Naive thymus-derived CD8-positive, alpha-beta T cell (primary cell): ENCODE measurements at places on chromosomes 13 and 19. TPM values are rescaled to one million over a fixed set of nuclear protein-coding genes. Genes with fewer than 3 reads are reported as not detected.

- peak overlapping the region; percentile 87 for H3K4me3 ChIP-seq
- peak; percentile 88 for DNase-seq
- H3K36me3 ChIP-seq = no peaks in the 10 kb centered on the region
These were observed 6.6 kb upstream of the EML2 start for GRCh38 chr19:45645631-45646344.

- H3K27me3 ChIP-seq = peaks cover 7% of the 10 kb centered on the region
- no peak for DNase-seq
- no peaks in the 10 kb centered on the region for H3K36me3 ChIP-seq
These were observed 1.4 kb upstream of the C2CD4C start for GRCh38 chr19:410243-410781.

GRCh38 chr13:41960637-41961465 is at the start of gene VWA8:
VWA8 (minus strand) TSS chr13:41961109; CDS start chr13:41961015, 94 bp downstream.
- peaks cover 44% of the 10 kb centered on the region for H3K4me1 ChIP-seq
- peak within 1 kb of the TSS; percentile 94 for H3K4me3 ChIP-seq
- H3K27me3 ChIP-seq = no peaks in the 10 kb centered on the region
- peak within 1 kb of the TSS; percentile 98 for H3K27ac ChIP-seq
- no peaks in the 10 kb centered on the region for H3K36me3 ChIP-seq
- peak; percentile 81 for DNase-seq

DNA sequence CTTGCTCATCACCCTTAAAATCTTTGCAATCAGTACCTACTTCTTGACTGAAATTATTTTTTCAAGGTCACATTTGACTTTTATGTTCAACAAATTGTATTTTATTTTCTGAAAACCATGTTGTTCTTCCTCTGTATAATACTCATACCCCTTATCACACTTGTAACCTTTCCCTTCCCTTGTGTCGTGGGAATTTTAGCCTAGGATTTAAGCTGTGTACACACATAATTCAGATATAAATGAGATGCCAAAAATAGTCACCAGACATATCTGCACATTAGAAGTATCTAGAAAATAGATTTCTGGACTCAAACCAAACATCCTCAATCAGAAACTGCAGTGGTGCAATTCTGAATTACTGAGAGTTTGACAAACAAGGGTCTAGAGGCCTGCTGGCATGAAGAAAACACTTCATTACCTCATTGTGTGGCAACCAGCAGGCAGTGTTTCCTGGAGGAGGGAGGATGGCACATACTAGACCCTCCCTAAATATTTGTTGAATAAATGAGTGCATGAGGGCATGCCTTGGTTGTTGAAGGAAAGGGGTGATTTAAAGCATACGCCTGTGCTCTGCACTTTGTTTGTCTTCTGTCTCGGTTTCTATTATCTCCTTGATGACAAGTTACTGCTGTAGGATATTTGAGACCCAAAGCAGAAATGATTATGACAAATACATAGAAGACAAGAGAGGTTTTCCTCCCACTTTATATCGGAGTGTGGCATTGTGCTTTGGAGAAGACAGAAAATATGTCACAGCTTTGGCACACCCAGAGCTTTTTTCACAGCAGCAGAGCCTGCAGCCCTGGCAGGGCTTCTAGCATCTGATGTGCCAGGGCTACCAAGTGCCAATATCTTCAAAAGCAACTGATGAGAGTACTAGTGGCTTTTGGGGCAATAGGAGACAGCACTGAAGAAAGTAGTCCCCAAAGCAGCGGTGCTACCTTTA is 881.1 kb downstream of the PCDH9 start:
- no peaks in the 10 kb centered on the region for H3K4me1 ChIP-seq
- H3K27ac ChIP-seq = no peak overlapping the region
- no peak overlapping the region for H3K4me3 ChIP-seq
- no peaks in the 10 kb centered on the region for H3K27me3 ChIP-seq
- H3K36me3 ChIP-seq = no peaks in the 10 kb centered on the region
- DNase-seq = no peak

DNA sequence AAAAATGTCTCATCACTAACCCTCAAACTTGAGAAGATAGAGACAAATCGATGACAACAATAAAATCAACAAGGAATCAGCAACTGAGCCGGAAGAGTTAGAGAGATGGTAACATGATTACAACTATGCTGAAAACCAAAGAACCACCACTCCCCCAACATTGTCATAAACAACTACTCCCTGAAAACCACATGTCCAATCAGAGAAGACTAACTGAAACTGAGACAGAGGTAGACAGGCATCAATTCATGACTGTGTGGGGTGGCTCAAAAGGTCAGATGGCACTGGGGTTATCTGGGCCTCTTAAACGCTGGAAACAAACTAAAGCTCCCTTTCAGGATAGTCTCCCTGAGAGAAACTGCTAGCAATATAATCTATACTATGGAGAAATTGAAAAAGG is 488.8 kb downstream of the KCTD12 start:
- no peaks in the 10 kb centered on the region for H3K4me1 ChIP-seq
- H3K27ac ChIP-seq = no peak overlapping the region
- no peaks in the 10 kb centered on the region for H3K36me3 ChIP-seq
- no peaks in the 10 kb centered on the region for H3K27me3 ChIP-seq

- no peak for DNase-seq
- H3K4me3 ChIP-seq = no peak overlapping the region
- H3K4me1 ChIP-seq = no peaks in the 10 kb centered on the region
- H3K27me3 ChIP-seq = no peaks in the 10 kb centered on the region
These were observed 151.5 kb downstream of the ZNF737 start for GRCh38 chr19:20414120-20414519.

Gene PSG2
- not detected for polyA plus RNA-seq

DNA sequence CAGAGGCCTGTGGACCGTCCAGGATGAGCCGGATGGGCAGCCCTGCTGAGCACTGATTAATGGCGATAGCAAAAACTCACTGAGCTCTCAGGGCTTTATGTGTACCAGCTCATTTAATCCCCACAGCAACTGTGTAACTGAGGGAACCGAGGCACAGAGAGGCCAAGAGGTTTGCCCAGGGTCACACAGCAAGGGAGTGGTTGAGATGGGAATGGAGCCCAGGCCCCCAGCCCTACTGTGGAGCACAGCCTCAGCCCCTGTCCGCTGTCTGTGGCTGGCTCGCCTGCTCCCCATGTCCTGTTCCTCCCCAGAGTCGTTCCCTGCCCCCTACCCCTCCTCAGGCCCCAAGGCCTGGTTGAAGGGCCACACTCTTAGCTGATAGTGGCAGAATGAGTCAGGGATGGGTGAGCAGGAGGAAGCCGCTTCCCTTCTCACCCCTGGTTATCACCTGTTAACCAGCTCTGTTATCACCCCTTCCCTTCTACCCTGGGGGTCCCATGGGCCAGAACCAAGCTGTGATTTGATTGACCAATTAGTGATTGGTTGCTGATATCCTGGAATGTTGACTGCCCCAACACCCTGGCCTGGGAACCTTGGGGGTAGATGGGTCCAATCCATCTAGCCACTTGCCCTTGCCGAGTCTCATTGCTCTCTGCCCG is 21.2 kb downstream of the CAPN12 start:
- H3K4me1 ChIP-seq = no peaks in the 10 kb centered on the region
- peaks cover 19% of the 10 kb centered on the region for H3K36me3 ChIP-seq
- DNase-seq = no peak
- no peak overlapping the region for H3K27ac ChIP-seq
- no peaks in the 10 kb centered on the region for H3K27me3 ChIP-seq

Gene UBE2L5
- polyA plus RNA-seq = not detected

Gene KASH5
- polyA plus RNA-seq = not detected

Gene EPS8L1
- 0.81 TPM for polyA plus RNA-seq

DNA sequence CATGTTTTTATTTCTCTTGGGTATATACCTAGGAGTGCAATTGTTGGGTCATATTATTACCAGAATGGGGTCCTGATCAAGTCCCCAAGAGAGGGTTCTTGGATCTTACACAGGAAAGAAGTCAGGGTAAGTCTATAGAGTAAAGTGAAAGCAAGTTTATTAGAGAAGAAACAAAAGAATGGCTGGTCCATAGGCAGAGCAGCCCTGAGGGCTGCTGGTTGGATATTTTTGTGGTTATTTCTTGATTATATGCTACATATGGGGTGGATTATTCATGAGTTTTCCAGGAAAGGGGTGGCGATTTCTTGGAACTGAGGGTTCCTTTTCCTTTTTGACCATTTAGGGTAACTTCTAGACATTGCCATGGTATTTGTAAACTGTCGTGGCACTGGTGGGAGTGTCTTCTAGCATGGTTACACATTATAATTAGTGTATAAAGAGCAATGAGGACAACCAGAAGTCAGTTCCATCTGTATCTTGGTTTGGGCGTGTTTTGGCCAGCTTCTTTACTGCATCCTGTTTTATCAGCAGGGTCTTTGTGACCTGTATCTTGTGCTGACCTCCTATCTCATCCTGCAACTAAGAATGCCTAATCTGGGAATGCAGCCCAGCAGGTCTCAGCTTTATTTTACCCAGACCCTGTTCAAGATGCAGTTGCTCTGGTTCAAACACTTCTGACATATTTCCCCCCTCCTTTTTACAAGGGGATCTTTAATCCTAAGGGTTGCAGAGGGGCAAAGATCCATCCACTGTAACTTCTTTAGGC is 41.1 kb downstream of the CEACAM1 start:
- H3K4me1 ChIP-seq = no peaks in the 10 kb centered on the region
- H3K4me3 ChIP-seq = no peak overlapping the region
- no peak for DNase-seq
- no peaks in the 10 kb centered on the region for H3K36me3 ChIP-seq
- no peak overlapping the region for H3K27ac ChIP-seq

GRCh38 chr19:16467581-16467980 is 4.2 kb downstream of the EPS15L1 start:
- H3K27me3 ChIP-seq = no peaks in the 10 kb centered on the region
- H3K36me3 ChIP-seq = no peaks in the 10 kb centered on the region
- peaks cover 76% of the 10 kb centered on the region for H3K4me1 ChIP-seq
- no peak overlapping the region for H3K27ac ChIP-seq
- DNase-seq = no peak

Gene THSD1
- not detected for polyA plus RNA-seq

DNA sequence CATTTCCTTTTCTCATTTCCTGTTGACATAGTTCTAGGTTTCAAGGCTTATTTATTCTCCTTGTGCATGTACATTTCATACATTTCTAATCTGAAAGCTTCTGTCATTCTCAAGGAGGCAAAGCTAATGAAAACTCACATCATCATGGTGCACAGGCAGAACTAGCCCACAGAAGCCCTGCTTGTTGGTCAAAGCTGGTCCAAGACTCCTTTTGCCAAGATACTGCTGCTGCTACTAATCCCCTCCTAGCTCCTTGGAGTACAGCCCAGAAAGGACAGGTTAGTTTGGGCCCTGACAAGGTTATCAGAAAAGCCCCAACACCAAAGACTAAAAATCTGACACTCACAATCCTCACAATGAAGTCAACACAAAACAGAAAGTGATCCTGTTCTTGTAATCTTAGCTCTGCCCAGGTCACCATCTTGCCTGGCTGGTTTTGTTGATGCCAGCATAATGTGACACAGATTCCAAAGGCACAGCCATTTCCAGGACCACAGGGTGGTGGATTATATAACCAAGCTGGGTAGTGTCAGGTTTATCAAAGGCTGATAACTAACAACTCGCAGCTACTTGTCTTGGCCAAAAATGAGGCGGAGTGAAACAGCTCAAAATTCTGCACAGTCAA is 417.4 kb downstream of the NDFIP2 start:
- no peak overlapping the region for H3K27ac ChIP-seq
- H3K4me1 ChIP-seq = peaks cover 2% of the 10 kb centered on the region
- H3K27me3 ChIP-seq = no peaks in the 10 kb centered on the region
- no peak overlapping the region for H3K4me3 ChIP-seq

DNA sequence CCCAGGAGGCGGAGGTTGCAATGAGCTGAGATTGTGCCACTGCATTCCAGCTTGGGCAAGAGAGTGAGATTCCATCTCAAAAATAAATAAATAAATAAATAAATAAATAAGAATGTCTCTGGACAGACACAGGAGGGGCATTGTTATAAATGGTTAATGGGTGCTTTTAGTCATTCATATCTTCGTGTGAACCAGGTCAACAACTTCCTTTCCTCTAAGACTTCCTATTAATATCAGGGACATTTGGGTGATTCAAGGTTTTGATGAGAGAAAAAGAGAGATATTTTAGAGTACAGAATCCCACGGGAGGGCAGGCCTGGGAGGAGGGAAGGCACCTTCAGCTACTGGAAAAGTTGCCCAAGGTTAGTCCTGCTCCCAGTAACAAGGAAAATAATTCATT is 23.9 kb downstream of the DHRS12 start:
- no peak overlapping the region for H3K4me3 ChIP-seq
- no peaks in the 10 kb centered on the region for H3K4me1 ChIP-seq
- no peak overlapping the region for H3K27ac ChIP-seq
- H3K36me3 ChIP-seq = no peaks in the 10 kb centered on the region
- no peak for DNase-seq
- no peaks in the 10 kb centered on the region for H3K27me3 ChIP-seq

DNA sequence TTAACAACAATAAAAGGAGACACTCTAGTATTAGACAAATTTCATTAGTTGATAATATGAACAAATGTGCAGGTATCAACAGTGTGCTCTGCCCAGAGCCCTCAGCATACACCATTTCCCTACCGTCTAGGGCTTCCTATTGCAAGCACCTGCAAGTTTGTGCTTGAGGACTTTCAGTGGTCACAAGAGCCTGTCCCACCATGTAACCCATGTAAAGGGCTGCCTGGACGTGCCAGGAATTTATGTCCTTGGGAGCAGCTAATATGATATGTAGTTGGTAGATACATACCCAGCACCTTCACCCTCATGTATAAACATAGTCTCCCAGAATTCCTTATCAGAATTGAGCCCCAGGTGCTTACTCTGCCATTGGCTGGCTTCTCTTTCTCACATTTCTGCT is 128.0 kb downstream of the UFM1 start:
- no peak overlapping the region for H3K4me3 ChIP-seq
- no peak overlapping the region for H3K27ac ChIP-seq
- H3K27me3 ChIP-seq = no peaks in the 10 kb centered on the region
- no peak for DNase-seq
- H3K4me1 ChIP-seq = no peaks in the 10 kb centered on the region

DNA sequence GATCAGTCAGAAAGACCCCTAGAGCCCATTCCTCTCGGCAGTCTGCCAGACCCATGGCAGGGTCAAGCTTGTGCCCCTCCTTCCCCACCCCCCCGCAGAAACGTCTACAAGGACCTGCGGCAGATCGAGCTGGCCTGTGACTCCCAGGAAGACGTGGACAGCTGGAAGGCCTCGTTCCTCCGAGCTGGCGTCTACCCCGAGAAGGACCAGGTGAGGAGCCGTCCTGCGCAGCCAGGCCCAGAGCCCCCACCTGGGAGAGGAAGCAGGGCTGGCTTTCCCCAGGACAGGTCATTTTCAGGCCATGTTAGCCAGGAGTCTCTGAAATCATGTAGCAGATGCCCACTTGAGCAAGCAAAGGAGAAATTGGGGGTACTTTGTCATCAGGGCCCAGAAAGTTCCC is 12.3 kb downstream of the TMED1 start:
- peak overlapping the region; percentile 69 for H3K27ac ChIP-seq
- no peaks in the 10 kb centered on the region for H3K27me3 ChIP-seq
- peaks cover 11% of the 10 kb centered on the region for H3K36me3 ChIP-seq
- no peak for DNase-seq

Gene MYBPC2
- polyA plus RNA-seq = not detected

- no peaks in the 10 kb centered on the region for H3K27me3 ChIP-seq
- no peaks in the 10 kb centered on the region for H3K36me3 ChIP-seq
- no peak overlapping the region for H3K27ac ChIP-seq
These were observed 541.0 kb upstream of the KLF12 start for GRCh38 chr13:74675182-74675581.

Gene NTF4
- polyA plus RNA-seq = not detected
